ENCODE measurements at places on chromosomes 11 and 22.

DNA sequence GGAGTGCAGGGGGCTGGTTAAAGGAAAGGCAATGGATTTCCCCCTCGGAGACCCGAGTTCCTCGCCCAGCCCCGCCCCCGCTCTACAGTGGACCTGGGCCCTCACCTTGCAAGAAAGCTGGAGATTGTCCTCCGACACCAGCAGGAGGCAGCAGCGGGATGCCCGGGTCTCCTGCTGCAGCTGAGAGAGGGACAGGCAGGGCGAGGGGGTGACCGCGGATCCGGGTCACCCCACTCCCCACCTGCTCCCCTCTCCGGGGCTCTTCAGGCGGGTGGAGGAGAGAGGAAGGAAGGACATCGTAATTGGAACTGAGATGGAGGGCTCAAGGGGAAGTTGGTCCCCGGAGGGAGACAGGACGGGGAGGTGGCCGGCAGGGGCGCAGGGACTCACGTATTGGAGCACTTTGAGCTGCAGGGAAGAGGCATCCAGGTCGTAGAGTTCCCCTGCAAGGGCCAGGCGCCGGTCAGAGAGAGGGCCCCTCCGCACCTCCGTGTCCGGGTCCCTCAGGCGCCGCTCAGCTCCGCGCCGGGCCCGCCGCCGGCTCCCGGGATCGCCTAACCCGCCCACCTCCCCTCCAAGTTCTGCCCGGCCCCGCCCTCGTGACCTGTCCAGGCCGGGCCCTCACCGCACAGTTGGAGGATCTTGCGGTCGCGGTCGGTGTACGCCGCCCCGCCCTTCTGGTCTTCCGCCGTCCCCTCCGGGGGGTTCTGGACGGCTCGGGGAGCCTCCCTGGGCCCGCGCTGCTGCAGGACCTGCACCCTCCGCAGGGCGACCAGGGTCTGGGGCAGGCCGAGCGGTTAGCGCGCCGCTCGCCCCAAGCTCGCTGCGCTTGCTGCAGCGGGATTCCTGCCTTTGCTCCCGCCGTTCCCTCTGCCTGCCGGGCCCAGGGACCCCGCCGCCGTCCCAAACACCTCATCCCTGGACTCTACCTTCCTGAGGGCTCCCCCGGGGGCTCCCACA, 84.1 kb downstream of the PDE2A start:
- peak; percentile 71 for DNase-seq

DNA sequence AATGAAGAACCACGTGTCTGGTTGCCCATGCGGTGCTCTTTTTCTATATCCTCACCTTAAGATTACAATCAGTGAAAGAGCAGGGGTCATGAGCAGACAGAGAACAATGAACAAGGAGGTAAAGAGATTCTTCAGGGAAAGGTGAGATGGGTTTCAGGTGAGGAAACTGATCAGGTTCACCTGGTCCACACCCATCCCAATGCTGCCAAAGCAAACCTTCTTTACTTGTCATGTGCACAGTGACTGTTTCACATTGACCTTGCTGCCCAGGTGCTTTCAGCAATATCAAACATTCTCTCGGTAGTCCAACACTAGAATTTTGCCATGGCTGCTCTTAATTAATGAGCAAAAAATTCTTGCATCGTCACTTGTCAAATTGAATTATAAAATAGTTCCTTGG, 24.5 kb upstream of the OR9Q2 start:
- DNase-seq: no peak

DNA sequence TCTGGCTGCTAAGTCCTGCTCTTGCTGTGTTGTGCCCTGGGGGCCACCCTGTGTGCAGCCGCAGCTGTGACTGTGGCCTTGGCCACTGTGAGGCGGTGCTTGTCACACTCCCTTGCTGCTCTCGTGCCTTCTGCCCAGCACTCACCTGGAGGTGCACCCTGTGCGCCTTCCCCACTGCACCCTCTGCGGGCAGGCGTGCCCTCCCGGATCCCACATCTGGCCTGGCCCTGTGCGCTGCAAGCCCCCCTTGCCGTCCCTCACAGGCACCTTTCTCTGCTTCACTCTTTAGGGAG, 27.2 kb downstream of the TBX1 start:
- DNase-seq: no peak

DNA sequence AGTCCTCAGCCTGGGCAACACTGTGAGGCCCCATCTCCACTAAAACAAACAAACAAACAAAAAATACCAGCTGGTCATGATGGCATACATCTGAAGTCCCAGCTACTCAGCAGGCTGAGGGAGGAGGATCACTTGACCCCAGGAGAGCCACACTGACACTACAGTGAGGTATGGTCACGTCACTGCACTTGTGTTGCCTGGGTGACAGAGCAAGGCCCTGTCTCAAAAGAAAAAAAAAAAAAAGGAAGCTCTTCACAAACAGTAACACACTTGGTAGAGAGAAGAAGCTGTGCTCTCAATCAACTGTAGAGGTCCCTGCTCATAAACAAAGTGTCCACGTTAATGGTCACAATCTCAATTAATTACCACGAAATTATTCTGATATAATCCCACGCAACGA, 401.6 kb upstream of the CCDC90B start:
- DNase-seq: no peak

DNA sequence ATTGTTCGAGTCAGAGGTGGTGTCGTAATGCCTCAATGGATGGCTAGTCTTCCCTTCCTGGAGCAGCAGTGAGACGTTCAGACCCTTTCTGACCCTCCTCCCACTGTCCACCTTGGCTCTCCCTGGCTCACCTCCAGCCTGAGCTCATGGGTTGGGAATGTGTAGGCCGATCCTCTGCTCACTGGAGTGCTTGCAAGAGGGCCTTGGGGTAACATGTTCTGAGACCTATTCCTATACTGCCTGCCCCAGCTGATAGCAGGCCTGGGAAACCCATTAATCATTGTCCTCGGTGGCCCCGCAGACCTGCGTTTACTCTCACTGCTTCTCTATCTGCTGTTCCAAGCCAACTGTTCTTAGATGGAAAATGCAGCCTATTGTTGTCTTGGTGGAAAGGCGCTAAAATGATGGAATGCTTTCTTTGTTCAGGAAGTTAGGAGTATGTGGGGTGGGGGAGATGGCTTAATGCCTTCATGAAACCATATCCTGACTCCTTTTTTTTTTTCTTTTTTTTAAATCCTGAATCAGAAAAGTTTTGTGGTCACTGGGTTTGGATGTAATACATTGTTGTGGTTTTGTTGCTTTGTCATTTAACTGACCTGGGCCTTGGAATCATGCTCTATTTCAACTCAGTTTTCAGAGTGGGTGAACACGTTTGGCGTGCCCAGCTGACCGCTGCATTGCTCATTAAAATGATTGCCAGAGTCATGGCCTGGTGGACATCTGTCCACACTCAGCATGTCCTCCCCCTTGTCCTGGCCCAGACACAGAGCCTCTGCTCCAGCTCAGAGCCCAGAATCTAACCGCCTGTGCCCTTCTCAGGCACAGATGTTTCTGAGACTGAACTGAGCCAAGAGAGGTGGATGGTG, 72.5 kb downstream of the MICAL2 start:
- DNase-seq: peak; percentile 91

DNA sequence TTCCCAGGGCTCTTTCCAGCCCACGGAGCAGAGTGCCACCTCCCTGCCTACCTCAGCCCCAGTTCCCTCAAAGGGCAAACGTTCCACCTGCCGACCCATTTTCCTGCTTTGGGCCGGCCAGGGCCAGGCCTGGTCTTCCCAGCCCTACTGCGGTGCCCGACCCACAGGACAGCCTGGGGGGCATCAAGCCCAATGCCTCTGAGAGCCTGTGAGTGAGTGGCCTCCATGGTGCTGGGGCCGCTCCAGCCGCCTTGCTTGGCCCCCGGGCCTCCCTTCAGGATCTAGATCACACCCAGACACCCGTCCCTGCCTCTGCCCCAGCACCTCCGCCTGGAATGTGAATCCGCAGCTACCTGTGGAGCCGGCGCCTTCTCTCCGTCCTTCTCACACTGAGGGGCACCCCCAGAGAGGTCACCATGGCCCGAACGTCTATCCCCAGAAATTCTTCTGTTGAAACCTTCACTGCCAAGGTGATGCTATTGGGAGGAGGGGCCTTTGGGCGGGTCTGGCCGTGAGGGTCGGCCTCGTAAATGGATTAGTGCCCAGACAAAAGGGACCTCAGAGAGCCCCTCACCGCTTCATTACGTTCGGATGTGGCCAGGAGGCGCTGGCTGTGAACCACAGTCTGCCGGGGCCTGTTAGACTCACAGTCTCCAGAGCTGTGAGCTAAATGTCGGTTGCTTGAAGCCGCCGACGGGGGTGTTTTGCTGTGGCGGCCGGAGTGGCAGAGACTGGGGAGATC, 36.2 kb upstream of the BRSK2 start:
- DNase-seq: no peak

DNA sequence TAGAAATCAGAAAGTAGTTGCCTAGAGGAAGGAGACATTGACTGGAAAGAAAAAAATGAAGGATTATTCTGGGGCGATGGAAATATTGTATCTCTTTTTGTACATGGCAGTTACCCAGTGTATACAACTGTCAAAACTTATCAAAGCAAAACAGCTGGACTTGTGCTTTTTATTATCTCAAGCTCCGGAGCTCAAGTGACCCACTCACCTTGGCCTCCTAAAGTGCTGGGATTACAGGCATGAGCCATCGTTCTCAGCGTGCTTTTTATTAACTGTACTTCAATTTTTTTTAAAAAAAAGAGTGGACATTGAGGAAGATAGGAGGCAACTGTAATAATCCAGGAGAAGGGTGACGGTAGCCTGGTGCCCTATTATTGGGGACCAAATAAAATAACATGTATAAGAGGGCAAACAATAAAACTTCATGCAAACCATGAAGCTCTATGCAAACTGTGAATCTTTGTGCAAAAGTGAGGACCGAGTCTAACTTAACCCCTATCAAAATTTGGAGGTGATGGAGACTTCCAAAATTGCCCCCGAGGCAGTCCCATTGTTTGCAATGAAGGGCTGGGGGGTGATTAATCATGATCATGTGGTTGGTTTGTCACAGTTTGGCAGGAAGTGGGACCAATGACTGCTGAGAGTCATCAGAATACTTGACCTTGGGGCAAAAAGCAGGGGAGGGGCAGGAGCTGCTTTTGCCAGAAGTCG, 23.5 kb downstream of the FZD4 start:
- DNase-seq: no peak

DNA sequence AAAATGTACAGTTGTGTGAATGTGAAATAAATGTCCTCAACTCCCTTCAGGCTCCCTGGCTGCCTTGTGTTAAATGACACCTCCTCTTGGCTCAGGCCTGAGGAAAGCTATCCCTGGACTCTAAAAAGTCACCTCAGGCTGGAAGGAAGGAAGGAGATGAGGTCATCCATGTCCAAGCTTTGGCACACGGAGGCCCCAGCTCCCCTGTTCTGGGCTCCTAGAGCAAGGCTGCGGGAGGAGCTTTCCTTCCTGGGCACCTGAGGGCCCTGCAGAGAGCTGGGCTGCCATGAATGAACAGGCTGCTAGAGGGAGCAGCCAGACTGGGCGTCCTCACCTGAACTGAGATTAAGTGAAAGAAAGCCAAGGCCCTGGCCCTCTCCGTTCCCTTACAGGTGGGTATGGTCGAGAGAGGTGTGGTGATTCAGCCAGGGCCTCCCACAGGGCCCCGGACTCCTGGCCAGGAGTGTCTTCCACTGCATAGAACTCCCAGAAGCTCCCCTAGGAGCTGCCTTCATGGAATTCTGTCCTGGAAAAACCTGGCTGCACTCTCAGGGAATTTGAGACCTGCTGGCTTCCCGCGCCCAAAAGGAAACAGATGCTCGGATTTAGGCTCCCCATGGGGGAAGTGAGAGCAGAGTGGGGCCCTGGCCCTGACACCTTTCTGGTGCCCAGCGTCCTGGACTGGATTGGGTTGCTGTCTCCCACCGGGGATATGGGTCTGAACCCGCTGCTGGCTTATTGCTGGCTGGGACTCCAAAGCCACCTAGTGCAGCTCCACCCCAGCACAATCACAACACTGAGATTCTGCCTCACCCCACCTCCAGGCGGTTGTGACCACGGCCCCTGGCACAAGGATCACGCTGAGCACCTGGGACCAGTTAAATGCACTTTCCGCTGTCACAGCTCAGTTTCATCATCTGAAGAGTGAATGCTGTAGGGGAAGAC, 22.2 kb downstream of the MYBPC3 start:
- DNase-seq: peak; percentile 33

DNA sequence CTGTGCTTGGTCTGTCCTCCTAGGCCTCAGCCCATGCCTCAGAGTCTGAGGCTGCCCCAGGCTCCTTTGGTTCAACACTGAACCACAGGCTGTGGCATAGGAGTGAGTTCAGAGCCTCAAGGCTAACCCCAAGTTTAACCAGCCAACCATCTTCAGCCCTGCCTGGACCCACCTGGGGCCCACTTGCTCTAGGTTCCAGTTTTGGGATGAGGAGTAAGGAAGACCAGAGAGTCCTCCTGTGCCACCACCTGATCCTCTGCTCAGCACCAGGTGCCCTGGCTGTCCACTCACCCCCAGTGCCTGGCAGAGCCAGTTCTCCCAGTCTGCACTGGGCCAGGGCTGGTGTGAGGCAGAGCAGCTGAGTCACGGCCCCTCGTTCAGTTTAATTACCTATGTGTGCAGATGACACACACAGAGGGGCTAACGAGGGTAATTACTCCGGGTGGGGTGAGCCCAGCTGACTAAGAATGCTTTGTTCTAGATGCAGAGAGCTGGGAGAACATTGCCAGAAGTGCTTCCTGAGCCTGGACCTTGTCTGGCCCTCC, 12.0 kb upstream of the TMPRSS13 start:
- no peak for DNase-seq

GRCh38 chr11:46099963-46100316, 21.3 kb downstream of the PHF21A start:
- DNase-seq: no peak

- DNase-seq: no peak
Measured at GRCh38 chr11:32891657-32892354, 805 bp upstream of the QSER1 start.

- DNase-seq: no peak
Measured at GRCh38 chr11:13952221-13952620, 10.3 kb upstream of the SPON1 start.

GRCh38 chr11:73565804-73566203, 32.1 kb downstream of the FAM168A start:
- DNase-seq: no peak

DNA sequence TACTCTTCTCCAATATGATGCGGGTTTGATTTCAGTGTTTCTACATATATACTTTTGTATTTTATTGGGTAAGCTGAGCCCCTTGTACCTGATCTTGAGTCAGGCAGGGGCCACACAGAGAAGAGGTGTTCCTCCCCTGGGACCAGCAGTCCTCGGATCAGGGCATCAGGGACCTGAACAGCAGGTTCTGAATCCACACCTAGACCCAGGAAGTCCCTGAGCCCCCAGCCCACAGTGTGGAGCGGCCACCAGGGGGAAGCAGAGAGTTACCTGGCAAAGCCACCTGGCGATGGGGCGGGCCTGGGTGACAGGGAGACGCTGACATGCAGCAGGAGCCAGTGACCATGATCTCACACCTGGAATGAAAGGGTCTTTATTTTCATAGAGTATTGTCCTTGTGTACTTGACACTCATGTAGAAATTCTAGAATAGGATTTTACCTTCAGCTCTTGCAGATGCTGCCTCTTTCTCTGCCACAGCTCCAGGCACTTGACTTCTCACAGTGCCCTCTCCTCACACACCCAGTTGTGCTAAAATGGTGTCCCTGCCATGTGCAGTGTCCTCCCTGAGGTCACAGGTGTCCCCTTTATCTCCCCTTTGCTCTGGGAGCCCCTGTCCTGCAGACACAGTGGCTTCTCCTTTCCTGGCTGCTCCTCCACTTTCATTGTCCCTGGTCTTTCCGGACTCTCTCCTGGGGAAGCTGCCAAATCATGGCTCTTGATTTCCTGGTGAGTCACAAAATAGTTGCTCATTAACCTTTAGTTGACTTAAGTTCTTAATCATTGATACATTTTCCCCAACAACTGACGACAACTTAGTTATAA, 48.5 kb downstream of the GGTLC2 start:
- DNase-seq: peak; percentile 91

- DNase-seq: no peak
Measured at GRCh38 chr11:122102426-122102825, 13.6 kb downstream of the BLID start.
